ENCODE measurements at places on chromosomes 12 and 14.
A peak's percentile ranks its signal among the peaks of the same experiment; 100 is the strongest.

DNA sequence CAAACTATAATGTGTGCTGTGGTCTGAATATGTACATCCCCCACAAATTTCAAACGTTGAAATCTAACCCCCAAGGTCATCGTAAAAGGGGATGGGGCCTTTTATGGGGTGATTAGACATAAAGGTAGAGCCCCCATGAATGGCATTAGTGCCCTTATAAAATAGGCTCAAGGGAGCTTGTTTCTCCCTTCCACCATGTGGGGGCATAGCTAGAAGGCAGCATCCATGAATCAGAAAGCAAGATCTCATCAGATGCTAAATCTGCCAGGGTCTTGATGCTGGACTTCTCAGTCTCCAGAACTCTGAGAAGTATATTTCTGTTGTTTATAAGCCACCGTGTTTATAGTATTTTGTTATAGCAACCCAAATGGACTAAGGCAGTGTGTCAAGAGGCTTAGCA lies 33.4 kb upstream of the IGF1 start:
- DNase-seq: no peak

- peak; percentile 5 for DNase-seq
Measured at GRCh38 chr14:35261774-35262173, 30.4 kb upstream of the PSMA6 start.

DNA sequence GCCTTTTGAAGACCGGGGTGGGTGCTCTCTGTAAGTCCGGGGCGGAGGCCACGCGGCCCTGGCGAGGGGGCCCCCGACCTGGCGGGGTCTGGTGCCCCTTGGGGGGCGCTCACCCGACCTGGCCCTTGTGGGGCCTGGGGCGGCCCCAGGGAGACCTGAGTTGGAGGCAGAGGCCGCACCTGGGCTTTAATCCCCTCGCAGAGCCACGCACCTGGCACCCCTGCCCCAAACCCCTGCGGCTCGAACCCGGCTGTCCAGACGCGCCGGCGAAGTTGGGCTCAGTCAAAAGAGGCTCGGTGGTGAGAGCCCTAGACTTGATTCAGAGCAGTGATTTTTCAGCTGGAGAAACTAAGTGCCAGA lies 267 bp downstream of the CFAP251 start:
- peak; percentile 30 for DNase-seq

DNA sequence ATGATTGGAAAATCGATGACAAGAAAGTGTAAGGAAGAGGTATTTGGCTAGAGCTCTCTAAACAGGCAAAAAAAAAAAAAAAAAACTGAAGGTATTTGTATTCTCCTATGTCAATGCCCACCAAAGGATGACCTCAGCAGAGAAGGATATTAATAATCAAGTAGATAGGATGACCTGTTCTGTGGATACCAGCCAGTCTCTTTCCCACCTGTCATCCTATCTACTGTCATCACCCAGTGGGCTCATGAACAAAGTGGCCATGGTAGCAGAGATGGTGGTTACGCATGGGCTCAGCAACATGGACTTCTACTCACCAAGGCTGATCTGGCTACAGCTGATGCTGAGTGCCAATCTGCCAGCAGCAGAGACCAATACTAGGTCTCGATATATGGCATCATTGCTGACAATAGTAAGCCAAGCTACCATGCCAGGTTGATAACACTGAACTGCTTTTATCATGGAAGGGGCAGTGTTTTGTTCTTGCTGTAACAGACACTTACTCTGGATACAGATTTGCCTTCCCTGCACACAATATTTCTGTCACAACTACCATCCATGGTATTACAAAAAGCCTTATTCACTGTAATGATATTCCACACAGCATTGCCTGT lies 43.5 kb downstream of the RPS6KA5 start:
- no peak for DNase-seq

- no peak for DNase-seq
Measured at GRCh38 chr14:30551460-30551859, 7.5 kb upstream of the G2E3 start.

GRCh38 chr12:54251667-54252284 lies 28.1 kb downstream of the CBX5 start:
- peak; percentile 75 for DNase-seq

GRCh38 chr12:78192979-78193378 lies 362.3 kb downstream of the NAV3 start:
- DNase-seq: no peak

DNA sequence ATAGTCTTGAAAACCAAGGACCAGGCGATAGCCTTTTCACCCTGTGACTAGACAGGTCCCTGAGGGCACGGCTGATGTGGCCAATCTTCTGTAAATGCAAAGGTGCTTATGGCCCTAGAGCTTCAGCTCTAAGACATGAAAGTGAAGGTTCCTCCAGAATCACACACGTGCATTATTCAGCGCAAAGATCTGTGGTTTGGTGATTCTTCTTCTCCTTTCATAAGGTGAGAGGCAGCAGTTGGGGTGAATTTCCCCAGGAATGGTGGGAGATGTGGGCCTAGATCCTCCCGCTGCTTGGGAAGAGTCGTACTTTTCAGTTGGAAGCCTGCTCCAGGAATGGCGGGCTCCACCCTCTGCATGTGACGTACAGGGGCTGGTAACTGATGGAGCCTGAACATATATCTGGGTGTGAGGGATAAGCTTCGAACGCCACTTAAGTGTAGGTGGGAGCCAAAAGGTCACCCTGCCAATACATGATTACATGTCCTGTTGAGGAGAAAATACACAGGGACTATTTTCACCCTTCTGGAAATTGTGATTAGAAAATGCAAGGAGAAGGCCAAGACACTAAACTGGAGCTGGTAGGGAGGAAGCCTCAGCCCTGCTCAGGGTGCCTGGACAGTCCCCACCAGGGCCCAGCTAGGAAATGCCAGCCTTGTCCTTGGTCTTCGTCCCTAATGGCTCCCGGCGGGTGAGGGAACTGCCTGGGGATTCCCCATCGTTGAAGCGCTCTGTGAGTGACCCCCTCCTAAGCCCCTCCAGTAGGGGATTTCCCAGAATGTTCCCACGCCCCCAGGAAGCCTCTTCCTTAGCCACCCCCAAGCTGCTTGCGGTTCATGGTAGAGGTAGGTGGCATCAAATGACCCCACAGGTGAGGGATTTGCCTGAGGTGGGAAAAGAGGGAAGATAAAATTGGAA lies 17.6 kb downstream of the BATF start:
- no peak for DNase-seq

DNA sequence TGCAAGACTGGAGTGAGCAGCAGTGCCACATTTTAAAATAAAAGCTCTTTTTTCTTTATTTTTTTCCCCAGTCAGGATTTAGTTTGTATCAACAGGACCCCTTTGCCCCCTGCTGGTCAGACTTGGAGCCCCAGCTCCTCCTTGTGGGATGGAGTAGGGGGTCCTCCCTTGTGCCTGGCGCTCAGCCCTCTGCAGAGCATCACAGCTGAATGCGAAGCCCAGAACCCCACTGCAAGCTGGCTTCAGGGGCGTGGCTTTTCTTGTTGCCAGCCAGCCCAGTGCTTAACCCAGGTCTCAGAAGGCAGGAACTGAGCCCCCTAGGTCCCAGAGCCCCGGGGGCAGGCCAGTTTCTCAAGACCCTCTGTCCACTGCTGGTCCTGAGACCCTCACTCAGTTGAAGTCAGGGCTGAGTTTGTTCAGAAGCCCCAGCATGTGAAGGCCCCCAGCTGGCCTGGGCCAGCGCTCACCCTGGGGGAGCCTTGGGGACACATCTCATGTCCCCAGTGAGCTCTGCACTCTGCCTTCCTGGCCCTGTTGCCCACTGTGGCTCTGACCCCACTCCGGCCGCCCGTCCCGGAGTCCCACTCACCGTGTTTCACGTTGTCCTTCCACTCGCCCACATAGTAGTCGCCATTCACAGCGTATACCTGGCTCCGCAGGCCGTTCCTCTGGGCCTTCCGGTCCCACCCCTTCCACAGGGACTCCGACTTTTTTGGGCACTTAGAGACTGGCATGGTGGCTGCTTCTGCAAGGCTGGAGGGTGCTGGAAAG lies 519 bp downstream of the MORN3 start:
- peak; percentile 64 for DNase-seq

GRCh38 chr14:64610049-64610746 lies 60.4 kb downstream of the PPP1R36 start:
- no peak for DNase-seq

DNA sequence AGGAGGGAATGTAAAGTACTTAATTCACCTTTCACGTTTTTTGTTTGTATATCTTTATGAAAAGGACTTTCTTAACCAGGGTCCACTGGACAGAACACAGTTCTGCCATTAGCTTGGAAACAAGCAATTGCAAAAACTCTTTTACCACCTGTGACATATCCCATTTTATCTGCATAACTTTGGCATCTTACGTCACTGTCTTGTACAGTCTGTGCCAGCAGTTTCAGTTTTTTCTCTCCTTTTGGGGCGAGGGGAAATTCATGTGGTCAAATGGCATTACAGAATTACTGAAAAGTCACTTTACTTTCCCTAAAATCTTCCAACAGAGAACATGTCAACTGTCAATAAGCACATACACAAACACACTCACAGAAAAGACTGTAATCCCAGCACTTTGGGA lies 43.7 kb upstream of the SELPLG start:
- DNase-seq: no peak

- peak; percentile 9 for DNase-seq
Measured at GRCh38 chr14:69291891-69292561, 32.1 kb downstream of the GALNT16 start.

GRCh38 chr14:103886304-103887169 lies 39.2 kb upstream of the PPP1R13B start:
- no peak for DNase-seq

DNA sequence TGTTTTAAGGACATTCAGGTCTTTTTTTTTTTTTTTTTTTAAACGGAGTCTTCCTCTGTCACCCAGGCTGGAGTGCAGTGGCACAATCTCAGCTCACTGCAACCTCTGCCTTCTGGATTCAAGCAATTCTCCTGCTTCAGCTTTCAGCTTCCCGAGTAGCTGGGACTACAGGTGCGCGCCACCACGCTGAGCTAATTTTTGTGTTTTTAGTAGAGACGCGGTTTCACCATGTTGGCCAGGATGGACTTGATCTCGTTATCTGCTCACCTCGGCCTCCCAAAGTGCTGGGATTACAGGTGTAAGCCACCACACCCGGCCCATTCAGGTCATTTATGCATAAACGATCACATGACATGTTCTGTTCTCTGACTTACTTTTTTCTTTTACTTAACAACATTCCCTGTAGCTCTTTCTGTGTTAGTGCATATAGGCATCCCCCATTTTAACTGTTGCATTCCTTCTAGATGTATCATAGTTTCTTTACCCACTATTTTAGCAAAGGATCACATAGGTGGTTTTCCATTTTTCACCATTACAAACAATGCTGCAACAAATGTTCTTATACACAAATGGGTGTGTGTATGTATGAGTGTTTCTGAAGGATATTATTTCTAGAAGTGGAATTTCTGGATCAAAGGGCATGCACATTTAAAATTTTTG lies 74.2 kb downstream of the ARF6 start:
- no peak for DNase-seq

- DNase-seq: no peak
Measured at GRCh38 chr12:6124411-6125309, at the start of gene VWF. Gene VWF (minus strand): TSS chr12:6124670. CDS start chr12:6123196, 1,474 bp downstream.

GRCh38 chr12:6896846-6897435 lies 7.7 kb upstream of the LRRC23 start:
- DNase-seq: no peak

GRCh38 chr12:67220065-67220464 lies 49.1 kb upstream of the CAND1 start:
- peak; percentile 54 for DNase-seq
